ENCODE measurements at places on chromosomes 2 and 18. TPM values are rescaled to one million over a fixed set of nuclear protein-coding genes. Genes with fewer than 3 reads are reported as not detected.
A peak's percentile ranks its signal among the peaks of the same experiment; 100 is the strongest.

DNA sequence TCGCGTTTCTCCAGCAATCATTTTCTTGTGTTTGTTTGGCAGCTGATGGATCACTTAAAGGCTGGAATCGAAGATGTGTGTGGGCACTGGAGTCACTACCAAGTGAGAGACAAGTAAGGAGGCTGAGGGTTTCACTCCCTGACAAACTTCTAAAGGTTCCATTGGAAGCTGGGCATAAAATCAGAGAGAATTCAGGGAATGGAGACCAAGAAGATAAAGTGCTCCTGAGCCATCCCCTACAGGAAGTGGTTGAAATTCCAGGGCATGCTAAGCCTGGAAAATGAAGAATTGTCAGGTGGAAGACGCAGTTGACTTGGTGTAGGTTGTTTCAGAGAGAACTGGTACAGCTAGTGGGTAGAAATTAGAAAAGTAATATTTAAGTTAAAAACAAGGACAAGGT is 39.1 kb downstream of the SLC9A4 start:
- no peak for DNase-seq

- no peak for DNase-seq
Observed at GRCh38 chr2:206859330-206859739, 80.0 kb upstream of the CPO start.

- DNase-seq = no peak
Observed at GRCh38 chr2:242063850-242064249, 194.3 kb downstream of the RTP5 start.

DNA sequence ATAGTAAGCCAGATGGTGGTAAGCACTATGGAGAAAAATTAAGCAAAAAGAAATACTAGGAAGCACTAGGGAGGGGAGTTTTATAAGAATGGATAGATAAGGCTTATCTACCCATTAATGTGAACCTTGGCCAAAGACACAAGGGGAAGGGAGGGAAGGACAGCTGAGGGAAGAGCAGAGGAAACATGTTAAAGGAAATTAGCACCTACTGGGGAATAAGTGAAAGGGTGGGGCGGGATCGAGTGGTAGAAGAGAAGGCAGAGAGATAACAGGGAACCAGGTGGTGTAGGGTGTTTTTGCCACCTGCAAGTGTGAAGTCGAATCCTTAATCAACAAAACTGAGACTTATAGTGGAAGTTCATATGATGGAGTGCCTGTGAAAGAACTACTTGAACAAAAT is 1.7 kb downstream of the UNC80 start:
- DNase-seq = no peak

DNA sequence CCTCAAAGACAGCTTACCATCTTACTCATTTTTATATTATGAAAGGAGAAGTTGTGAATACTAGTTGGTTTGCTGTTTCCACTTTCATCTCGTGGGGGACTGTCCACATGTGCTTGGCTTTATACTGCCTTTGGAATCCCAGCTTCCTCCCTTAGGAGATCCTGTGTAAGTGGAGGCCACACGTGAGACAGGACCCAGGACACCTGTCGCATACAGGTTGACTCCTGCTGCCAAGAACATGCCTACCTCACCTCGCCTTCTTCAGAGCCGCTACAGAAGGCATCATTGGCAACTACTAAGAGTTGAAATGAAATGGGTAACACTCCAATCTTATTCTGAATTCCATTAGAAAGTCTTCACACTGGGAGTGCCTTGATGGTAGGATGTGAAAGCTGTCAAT is 69.3 kb downstream of the PPP4R1 start:
- no peak for DNase-seq

- DNase-seq = no peak
Observed at GRCh38 chr2:42141687-42142546, 27.2 kb upstream of the EML4 start.

- no peak for DNase-seq
Observed at GRCh38 chr2:101817481-101817880, 120.0 kb downstream of the MAP4K4 start.

PSMD1 gene
- total RNA-seq = 77.2 TPM

DNA sequence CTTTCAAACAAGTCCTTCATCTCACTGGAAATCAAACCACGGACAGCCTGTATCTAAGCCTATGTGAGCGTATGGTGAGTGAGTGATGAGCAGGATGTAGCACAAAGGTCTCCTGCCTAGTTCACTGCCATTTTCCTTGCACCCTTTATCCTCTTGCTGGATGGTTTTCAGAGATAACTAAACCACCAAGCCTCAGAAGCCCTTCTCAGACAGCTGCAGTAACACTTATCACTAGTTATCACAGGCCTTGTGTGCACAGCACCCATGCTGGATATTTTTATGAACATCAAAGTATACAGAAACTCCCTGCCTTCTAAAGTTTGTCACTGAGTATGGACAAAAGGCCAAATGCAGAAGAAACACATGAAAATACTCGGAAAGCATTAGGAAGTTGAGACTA is 69.5 kb downstream of the C1D start:
- DNase-seq = no peak

GKN2 gene
- not detected for total RNA-seq

- DNase-seq = no peak
Observed at GRCh38 chr2:200048421-200048820, 93.0 kb downstream of the MAIP1 start.

GRCh38 chr2:57397550-57398360 is 648.9 kb upstream of the VRK2 start:
- DNase-seq = no peak

GRCh38 chr2:25304826-25305596 is 36.7 kb downstream of the DNMT3A start:
- no peak for DNase-seq

DNA sequence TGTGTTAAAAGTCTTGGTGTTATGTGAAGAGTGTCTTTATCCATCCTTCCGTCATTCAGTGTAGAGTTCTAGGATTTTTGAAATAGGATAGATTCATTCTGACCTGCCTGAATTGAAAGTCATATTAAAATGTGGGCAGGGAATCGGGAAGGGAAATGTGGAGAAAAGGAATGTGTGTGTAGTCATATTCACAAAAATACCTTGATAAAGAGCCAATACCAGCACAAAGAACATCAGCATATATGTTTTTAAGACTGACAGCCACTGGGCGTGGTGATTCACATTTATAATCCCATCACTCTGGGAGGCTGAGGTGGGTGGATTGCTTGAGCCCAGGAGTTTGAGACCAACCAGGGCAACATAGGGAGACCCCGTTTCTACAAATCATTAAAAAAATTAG is 188.1 kb downstream of the CAMKMT start:
- no peak for DNase-seq

RGPD3 gene
- total RNA-seq = 0.14 TPM

GRCh38 chr2:208036357-208036756 is 11.0 kb upstream of the PLEKHM3 start:
- DNase-seq = no peak

DNA sequence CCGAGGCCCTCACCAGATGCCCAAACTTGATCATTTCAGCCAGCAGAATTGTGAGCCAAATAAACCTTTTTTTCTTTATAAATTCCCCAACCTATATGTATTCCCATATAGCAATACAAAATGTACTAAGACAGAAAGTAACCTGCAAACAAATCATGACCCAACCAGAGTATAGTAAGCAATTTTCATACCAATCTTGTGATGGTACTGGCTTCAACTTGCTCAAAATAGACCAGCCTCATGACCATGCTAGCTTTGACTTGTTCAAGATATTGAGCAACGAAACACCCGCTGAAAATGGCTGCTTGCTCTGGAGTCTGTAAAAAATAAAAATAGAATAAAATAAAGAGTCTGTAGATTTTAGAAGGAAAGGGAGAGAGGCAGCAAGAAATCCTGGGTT is 97.6 kb downstream of the C1D start:
- no peak for DNase-seq

OR6B2 gene
- total RNA-seq = not detected

- no peak for DNase-seq
Observed at GRCh38 chr2:136116813-136117390, 1.0 kb downstream of the CXCR4 start.

FAM168B gene
- 161 TPM for total RNA-seq

GRCh38 chr2:239496700-239497099 is 95.9 kb upstream of the HDAC4 start:
- DNase-seq = no peak

GRCh38 chr18:75790796-75791195 is 363.3 kb upstream of the SMIM21 start:
- DNase-seq = no peak

DNA sequence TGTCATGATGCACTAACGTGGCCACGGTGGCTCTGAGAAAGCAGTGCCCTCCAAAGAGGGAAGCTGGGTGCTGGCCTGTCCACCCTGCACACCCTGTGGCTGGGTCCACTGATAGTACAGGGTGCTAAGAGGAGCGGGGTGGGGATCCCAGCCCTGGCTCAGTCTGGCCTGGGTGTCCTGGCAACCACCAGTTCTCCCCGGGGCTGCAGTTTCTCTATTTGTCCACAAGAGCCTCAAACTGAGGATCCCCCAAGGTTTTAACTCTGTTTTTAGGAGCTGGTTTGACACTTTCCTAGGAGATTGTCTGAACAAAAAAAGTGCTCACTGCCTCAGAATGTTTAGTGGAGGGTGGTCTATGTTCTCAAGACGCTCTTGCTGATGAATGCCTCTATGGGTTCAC is 29.0 kb downstream of the EDAR start:
- no peak for DNase-seq

DNA sequence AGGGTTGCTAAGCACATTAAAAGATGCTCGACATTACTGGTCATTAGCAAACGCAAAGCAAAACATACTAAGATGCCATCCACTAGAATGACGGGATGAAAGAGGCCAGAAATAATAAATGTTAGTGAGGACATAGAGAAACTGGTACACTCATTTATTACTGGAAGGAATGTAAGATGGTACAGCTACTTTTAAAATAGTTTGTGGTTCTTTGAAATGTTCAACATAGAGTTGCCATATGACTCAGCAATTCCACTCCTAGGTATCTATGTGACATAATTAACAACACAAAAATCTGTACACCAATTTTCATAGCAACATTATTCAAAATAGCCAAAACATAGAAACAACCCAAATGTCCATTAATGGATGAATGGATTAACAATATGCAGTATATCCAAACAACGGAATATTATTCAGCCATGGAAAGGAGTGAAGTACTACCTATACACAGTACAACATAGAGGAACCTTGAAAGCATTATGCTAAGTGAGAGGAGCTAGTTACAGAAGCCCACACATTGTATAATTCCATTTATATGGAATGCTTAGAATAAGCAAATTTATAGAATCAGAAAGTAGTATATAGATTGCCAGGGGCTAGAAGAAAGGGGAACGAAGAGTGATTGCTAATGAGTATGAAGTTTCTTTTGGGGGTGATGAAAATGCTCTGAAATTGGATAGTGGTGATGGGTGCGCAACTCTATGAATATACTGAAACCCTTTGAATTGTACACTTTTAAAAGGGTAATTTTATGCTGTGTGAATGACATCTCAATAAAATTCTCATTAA is 61.9 kb upstream of the IL1R1 start:
- no peak for DNase-seq

DNA sequence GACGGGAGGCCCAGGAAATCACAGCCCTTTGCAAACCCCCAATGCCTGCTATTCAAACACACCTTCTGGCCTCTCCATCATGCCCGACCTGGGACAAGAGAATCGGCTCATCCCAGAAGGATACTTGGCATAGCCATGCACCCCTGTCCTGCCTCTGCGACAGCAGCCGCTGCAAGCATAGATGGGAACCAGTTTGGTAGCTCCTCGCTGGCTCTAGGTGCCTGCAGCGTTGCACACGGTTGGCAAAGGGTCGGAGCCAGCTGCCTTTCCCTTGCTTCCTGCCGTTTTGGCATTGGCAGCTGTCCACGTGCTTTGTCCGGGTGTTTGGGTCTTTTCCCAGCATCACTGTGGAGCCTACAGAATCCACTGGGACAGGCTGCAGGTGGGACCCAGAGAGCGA is 76.9 kb downstream of the TWIST2 start:
- DNase-seq = no peak

- no peak for DNase-seq
Observed at GRCh38 chr2:61718965-61719364, 134.9 kb downstream of the FAM161A start.

SULT1C4 gene
- 33.3 TPM for total RNA-seq

DNA sequence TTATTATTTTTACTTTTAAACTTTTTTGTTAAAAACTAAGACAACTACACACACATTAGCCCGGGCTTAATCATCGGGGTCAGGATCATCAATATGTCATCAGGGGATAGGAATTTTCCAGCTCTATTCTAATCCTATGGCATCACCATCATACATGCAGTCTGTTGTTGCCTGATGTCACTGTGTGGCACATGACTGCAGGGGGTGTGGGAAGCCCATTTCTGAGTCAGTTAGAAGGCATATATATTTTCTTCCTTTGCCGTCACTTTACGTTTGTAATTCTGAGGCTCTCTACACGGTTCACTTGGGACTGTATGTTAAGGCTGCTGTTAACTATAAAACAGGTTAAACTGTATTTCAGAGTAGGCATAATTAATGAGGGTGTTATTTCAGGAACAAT is 144.4 kb upstream of the ITGA6 start:
- DNase-seq = peak; percentile 74

DNA sequence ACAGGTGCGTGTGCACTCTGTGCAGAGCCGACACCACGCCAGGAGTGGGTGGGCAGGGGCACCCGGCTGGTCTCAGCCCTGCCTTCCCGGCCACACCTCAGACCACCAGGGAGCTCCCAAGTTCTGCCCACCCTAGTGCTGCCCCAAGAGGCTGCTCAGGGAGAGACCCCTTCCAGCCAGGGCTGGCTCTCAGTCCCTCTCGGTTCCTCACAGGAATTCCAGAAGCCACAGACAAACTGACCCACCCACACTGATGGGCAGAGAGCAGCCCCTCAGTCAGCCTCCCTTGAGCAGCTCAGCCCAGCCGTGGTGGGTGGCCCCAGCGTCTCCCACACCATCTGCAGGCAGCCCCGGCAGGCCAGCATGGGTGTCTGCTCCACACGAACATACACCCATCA is 33.8 kb downstream of the GPC1 start:
- no peak for DNase-seq

DHRS9 gene
- total RNA-seq = not detected

HOXD3 gene
- 9.2 TPM for total RNA-seq

DNA sequence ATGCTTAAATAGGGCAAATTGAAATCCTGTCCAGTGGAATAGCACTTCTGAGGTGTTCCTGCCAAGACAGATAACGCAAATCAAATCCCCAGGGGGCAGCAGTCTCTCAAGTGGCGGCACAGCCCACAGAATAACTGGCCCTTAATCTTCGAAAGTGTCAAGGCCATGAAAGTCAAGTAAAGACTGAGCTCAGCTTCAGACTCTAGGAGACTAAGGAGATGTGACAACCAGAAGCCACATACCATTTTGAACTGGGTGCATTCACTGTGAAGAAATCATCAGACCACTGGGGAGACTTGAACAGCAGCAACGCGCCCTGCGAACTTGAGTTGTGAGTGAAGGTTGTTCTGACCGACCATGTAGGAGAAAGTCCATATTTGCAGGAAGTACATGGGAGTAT is 66.0 kb upstream of the ASAP2 start:
- no peak for DNase-seq
